HFF-Myc (cell line): ENCODE measurements at places on chromosomes 11 and 22.

DNA sequence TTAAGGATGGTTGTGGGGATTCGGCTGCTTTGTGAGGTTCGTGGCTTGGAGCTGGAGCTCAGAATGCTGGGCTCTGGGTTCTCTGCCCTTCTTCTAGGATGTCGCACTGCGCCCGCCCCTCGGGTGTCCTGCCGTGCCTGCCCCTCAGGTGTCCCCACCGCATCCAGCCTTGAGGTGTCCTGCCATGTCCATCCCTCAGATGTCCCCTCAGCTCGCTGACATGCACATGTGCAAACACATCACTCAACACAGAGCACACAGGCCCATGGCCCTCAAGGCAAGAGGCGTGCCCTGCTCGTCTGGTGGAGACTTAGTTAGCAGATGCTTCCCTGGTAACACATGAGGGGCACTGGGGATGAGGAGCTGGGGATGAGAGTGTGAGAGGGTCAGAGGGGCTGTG is 359.3 kb downstream of the TBC1D22A start:
- no peak for DNase-seq

- DNase-seq, result no peak
Measured at GRCh38 chr11:124608147-124608546, 3.1 kb upstream of the PANX3 start.

- no peak for DNase-seq
Measured at GRCh38 chr11:69666261-69666660, 8.9 kb downstream of the LTO1 start.

DNA sequence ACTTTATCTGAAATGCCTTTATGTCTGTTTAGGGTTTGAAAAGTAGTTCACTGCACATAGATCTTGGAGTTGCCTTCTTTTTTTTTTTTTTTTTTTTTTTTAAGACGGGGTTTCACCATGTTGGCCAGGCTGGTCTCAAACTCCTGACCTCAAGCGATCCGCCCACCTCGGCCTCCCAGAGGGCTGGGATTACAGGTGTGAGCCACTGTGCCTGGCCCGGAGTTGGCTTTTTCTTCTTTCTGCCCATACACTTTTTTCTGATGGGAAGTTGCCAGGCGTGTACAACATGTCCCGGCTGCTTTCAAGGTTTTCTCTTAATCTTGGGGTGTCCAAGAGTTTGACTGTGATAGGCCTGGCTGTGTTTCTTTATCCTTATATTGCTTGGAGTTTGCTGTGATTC is 12.9 kb upstream of the GNB1L start:
- DNase-seq, result no peak

DNA sequence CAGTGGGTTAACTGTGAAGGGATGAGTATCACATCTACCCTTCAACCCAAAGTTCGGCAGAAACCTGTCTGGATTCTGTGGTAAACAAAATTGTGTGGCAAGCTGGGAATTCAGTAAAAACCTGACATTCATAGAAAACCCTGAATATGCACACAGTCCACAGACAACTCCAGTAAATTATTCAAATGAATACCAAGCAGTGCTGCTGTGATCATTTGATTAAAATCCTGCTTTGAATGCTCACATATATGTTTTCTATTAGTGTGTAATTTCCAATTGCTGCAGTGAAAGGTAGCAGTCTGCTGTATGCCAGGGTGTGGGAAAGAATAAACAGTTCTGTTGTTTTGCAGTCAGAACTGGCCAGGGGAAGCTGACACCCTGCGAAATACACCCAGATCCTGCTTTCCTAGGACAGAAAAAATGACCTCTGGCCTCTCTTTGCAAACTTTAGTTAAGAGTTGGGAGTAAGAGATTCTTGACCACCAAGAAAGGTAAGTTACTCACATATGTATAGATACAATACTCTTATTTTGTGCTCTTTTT is 217.8 kb downstream of the FAM76B start:
- no peak for DNase-seq

GRCh38 chr22:48088251-48088650 is 1325.8 kb downstream of the TBC1D22A start:
- DNase-seq, result no peak

DNA sequence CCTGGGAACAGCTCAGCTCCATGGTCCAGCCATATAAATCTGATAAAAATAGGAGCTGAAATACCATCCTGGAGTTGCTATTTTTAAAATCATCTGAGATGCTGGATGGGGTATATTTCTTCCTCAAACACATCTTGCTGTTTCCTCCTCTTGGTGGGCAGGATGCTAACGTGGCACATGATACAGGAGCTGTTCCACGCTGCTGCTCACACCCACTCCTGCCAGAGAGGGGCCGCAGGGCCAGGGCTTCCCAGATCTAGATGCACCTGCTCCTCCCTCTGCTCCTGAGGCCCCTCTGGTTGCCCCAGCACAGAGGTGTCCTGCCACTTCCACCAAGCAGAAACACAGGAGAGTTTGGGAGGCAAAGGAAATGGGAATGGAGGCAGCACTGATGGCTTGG is 3.3 kb upstream of the ST3GAL4 start:
- DNase-seq, result no peak

DNA sequence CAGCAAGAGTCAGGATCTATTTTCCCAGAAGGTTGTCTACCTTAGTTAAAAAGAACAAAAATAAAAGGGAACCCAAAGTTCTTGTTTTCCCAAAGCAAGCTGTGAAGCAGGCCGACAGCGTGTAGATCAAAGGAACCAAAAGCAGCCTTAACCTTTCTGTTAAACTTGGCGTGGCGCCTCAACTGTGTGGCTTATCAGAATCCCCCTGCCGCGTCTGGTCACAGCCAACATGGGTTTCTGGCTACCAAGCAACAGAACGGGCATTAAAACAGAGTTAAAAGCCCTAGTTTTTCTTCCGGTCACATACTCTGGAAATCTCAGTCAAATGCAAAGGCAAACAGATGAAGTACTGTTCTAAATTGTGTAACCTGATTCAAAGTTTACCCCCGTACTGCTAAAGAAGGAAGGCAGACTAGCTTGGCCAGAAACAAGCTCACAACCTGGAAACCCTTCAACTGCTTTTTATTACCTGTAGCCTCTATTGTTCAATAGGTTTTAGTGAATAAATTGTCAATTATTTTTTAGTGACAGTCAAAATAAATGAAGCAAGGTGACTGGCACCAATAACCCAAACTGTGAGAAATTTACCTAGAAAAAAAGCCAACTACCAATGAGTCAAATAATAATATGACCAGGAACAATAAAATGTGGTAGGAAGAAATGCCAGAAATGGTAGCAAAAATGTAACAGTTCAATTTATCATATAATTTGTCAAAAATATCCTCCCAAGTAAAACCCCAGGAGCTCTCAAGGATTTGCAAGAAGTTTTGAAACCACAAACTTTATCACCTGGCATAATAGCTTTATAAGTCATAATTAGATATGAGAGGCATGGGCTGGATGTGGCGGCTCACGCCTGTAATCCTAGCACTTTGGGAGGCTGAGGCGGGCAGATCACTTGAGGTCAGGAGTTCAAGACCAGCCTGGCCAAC is 21.4 kb downstream of the CHKA start:
- no peak for DNase-seq

DNA sequence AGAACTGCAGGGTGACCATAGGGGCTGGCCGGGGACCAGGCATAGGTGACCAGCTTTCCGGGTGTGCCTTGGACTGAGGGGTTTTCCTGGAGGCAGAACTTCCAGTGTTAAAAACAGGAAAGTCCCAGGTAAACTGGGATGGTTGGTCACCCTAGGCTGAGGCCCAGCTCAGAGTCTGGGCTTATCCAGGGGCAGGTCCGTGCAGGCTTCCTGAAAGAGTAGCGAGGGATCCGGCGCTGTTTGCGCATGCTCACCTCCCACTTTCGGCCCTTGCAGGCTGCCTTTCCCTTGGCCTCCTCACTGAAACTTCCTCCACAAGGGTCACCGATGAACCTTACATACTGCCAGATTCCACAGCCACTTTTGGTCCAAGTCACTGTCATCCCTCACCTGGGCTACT is 119.8 kb upstream of the PLET1 start:
- DNase-seq, result no peak

DNA sequence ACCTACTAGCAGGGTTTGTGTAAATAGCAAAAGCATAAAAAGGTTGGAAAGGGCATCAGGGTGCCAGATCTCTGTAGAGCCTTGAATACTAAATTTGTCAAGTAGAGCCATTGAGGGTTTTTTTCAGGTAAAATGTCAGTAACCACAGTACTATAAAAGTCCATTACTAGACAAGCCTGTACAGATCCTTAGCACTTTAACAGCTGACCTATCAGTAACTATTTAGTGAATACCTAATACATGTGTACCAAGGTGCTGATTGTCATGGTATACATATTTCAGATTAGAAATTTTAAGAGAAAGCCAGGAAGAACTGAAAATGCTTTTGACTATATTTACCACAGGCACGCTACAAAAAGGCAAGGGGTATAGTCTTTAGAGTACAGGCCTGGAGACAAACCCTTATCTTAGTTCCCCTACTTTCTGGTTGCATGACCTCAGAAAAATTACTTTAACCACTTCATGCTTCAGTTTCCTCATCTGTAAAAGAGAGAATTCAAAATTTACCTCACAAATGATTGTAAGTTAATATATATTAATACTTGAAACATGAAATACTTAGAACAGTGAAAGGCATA is 57.9 kb downstream of the RAB38 start:
- no peak for DNase-seq

DNA sequence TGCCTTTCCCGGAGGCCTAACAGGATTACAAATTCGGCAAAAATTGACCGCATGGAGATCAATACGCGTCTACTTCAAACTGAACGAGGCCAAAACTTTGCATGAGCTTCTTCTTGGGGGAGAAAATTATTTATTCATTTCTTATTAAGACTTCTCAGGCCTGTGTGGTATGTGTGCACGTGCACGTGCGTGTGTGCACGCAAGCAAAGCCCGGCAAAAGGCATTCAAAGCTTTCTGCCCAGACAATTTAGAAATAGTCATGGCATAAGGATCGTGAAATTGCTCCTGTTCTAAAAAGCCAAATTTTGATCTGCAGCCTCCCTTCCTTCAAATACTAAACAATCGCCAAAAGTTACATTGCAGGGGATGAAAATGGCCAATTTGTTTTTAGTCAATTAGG is 14.6 kb downstream of the MN1 start:
- no peak for DNase-seq

- DNase-seq, result no peak
Measured at GRCh38 chr22:33605666-33606065, 314.6 kb downstream of the LARGE1 start.

GRCh38 chr22:41286639-41287091 is 678 bp upstream of the RANGAP1 start:
- DNase-seq, result no peak

GRCh38 chr22:44583854-44584253 is 85.8 kb upstream of the RTL6 start:
- DNase-seq, result no peak

GRCh38 chr22:46588279-46589140 is 31.7 kb upstream of the GRAMD4 start:
- no peak for DNase-seq

DNA sequence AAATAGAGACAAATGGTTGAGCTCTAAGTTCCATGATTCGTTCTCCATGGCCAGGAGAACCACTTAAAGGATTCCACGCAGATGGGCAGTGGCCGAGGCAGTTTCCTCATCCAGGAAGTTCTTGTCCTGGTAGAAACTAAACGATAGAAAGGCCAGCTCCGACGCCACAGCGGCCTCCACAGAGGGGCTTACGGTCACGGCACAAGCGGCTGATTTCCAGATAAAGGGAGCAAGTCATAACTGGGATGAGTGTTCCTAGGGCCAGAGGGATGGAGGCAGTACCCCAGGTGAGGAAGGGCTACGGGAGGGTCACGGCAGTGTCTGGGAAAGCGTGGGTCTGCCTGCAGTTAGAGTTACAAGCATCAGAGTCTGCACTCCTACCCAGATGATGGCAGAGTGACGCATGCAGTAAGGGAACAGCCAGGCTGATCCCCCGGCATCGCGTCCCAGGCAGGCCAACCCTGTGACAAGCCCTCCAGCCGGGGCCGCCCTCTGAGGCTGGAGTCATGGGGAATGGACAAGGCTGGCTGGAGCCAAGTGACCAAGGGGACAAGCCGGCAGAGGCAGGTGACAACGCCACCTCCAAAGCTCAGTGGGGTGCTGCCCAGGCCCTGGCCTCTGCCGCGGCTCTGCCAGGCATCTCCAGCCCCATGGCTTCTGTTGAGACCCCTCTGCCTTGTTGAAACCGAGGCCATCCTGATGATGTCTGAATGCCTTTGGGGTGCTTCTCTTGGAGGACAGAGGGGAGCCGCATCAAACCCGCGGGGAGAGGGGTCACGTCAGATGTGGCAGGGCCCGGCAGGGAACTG is 475.1 kb downstream of the BRD1 start:
- DNase-seq, result no peak

DNA sequence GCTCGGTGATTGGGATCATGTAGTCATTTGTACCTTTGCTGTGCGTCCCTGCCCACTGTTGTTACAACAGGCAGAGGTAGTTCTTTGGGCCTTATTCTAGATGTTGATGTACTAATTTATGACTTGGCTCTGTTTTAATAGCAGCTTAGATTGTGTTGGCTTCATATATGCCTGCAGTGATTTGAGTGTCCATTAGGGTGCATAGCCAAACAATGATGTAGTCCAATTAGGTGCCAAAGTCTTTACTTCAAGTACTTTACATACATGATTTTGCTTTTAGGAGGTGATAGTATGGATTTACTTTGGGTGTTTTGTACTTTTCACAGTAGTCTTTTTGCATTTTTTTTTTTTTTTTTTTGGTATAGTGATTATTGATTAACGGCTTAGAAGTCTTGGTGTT is 46.4 kb downstream of the PPP6R3 start:
- no peak for DNase-seq

GRCh38 chr11:78180751-78181150 is 7.7 kb downstream of the KCTD21 start:
- DNase-seq, result no peak

DNA sequence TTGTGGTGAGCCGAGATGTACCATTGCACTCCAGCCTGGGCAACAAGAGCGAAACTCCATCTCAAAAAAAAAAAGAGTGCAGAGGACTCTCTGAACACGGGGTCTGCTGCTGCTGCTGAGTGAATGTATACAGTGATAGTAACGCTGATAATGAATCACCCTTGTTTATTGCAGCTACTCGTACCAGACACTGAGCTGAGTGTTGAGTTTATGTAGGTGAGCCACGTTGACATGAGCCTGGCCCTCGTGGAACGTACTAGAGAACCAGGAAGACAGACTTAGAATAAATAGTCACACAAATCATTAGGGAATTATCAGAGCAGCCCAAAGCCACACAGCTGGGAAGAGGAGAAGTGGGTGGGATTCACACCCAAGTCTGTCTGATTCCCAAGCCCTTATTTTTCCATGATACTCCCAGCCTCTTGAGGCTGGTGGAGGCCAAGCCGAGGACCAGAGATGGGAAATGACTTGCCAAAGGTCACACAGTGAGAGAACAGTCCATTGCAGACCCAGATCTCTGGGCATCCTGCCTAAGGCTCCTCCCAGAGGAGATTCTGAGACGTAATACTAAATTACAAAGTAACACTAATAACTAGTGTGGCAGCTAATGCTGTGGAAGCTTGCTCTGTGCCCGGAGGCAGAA is 34.8 kb downstream of the MB start:
- no peak for DNase-seq
